ENCODE measurements at places on chromosomes 6 and 20.

GRCh38 chr6:169832247-169832948, 81.0 kb downstream of the ERMARD start:
- DNase-seq, result no peak

DNA sequence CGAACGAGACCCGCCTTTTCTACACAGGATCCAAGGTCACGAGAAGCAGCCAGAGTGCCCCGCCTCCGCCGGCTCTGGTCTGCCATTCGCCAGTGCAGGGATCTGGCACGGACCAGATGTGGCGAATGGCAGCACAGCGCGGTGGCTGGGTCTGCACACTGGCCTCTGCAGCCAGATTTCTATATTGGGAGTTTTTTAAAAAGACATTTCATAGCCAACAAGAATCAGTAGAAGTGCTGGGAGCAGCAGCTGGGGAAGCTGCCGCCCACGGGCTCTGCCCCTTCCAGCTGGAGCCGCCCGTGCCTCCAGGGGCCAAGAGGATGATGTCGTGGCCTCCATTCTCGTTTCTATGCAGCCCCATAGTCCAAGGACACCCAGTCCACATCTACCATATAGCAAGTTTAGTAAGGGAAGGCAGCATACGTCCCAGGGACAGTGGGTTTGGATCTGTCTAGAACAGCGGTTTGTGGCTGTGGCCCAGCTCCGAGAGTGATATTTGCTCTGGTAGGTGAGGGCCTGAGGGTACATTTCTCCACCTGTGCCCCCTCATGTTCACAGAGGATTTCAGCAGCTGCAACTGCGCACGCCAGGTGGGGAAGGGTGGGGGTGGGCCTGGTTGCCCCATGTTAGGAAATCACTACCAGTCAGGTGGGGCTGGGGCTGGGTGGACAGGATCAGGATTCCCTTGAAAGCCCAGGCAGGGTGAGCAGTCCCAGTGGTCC, 333.7 kb downstream of the ZFAND3 start:
- DNase-seq, result no peak

DNA sequence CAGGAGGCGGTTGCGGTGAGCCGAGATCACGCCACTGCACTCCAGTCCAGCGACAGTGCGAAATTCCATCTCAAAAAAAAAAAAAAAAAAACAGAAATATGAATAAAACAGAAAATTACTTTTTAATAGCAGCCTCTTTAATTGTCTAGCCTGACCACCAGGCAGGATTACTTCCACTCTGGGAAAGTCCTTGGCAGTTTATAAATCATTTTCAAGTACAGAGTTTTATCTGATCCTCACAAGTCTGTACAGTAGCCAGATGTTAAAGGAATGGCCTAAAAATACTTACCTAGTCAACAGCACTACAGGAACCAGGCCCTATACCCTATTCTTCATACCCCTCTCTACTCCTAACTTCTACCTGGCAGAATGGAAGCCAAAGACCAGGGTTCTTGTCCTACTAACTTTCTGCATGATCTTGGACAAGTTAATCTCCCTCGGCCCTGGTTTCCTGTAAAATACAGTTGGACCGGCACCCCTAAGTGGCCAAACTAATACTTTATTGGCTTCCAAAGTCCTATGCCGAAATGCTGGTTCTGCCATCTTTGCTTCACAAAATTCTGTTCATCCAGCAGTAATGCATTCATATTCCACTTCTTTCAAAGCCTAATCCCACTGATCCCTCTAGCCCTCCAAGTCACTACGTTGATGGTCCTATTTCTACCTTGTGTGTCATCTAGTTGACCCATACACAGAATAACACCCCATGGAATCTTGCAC, 1.9 kb downstream of the EIF2S2 start:
- DNase-seq, result no peak

DNA sequence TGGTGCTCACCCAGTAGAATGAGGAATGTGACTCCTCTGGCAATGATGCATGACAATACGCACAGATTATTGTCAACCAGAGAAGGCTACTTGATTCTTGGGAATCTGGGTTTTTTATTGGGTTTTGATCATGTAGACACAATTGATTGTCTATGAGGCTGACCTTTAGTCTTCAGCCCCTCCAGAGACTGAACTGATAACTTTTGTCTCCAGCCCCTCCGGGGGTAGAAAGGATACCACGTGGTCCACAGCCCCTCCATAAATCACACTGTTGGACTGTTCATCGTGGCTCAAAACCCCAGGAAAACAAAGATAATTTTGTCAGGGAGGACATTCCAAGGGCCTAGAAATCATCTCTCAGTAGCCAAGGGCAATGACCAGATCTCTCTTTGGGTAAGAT, 57.5 kb upstream of the ADGRF5 start:
- no peak for DNase-seq

DNA sequence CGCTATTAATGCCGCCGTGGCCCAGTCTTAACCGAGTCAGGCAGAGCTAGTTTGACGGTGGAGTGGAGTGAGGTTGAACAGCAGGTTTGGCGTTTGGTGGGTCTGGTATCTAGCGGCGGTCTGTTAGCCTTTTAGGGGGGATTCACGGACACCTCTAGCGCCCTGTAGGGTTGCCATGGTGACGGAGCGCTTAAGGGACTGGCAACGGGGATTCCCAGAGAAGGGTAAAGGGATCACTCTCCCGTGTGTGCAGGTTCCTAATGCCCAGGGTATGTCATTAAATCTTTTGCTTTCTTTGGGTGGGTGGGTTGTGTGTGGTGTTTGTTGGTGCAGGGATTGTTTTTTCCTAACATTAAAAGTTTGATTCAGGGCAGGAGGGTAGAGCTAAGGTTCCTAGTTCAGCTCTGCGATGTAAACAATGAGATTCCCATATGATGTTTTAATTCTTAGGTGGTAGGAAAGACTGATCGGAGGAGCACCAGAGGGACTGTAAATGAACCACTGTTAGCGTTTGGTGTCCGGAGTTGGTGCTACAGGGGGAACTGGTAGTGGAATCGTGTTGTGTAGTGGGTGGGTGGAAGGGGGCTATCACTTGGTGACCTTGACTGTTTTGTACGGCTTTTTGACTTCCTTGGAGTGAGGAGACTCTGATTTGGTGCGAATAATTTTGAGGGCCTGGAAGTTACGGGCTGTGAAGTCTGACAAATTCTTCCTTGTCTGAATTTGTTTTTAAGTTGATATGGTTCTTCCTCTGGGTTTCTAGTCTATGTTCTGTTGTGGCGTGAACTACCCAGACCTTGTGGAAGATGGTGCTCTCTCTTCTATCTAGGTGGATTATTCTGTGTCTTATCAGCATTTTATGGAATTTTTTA, 5.0 kb downstream of the BRD2 start:
- DNase-seq, result peak; percentile 62

- no peak for DNase-seq
Measured at GRCh38 chr20:62606551-62607201, 35.6 kb upstream of the SLCO4A1 start.

DNA sequence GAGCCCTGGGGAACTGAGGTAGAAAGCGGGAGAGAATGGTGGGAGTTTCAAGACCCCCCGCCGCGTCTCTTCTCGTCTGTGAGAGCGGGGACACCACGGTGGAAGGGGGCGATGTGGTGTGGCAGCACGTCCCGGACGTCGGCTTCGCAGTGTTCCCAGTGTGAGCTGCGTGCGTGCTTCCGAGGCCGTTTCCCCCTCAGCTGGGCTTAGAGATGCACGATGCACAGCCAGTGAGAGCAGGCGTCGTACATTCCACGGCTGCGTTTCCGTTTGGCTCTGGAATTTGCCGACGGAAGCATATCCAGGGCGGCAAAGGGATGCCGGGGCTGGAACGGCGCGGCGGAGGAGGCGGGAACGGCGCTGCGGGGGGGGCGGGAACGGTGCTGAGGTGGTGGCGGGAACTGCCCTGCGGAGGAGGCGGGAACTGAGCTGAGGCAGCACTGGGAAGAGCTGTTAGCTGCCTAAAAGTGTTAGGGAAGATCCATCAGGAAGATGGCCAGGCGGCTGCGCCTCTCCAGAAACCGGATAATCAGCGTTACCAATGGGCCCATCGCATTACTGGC, 37.7 kb downstream of the KIF25 start:
- no peak for DNase-seq

GRCh38 chr20:49615401-49616153, 47.6 kb upstream of the PTGIS start:
- no peak for DNase-seq

GRCh38 chr6:129859524-129859923, 1.6 kb downstream of the TMEM244 start:
- no peak for DNase-seq

DNA sequence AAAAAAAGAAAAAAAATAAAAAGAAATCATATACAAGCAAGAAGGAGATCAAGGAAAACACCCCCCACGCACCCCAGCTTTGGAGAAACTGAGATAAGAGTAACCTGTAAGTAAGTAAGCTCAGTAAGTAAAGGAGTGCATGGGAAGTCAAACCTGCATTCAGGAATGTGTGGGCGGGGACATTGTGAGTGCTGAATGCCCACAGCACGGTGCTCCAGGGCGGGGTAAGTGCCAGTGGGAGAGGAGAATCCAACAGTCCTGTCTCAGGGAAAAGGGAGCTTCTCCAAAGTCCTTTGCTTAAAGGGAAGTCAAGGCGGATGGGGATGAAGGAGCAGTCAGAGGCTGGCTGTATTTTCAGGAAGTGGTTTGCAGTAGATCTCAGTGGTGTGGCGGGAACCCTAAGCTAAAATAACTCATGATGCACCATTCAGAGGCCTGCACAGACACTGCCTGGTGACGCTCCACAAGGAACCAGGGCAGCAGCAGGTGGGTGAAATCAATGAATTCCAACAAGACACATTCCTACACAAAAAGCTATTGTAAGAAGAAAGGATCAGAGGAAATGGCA, 368.0 kb downstream of the QKI start:
- DNase-seq, result no peak

DNA sequence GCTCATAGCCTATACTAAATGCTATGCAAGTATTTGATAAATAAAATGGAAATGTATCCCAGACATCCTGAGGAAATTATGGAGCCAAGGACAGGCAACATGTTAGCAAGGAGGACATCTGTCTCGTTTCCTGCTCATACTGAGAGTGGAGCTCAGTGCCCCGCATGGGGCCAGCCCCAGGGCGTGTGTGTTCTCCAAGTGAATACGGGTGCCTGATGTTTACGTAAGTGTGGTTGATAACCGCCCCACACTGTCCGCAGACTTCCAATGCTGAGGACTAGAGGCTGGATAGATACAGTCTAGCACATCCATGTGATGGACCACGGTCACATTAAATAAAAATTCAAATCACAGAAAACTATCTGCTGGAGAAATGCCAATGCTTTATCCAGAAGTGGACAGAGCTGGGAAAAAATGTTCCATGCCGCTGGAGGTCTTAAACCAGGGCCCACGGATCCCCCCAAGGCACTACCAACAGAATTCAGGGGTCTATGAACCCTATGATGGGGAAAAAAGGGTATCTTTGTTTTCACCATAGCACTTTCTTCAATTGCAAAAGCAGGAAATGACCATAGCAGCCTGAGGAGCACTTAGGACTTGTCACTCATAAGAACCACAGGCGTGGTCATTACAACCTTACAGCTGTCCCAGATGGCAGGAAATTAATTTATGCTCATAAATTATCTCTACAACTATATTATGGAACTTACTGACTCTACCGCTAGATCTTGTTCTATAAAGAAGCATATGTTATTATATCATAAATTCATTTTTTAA, 24.9 kb downstream of the TGM2 start:
- DNase-seq, result no peak

DNA sequence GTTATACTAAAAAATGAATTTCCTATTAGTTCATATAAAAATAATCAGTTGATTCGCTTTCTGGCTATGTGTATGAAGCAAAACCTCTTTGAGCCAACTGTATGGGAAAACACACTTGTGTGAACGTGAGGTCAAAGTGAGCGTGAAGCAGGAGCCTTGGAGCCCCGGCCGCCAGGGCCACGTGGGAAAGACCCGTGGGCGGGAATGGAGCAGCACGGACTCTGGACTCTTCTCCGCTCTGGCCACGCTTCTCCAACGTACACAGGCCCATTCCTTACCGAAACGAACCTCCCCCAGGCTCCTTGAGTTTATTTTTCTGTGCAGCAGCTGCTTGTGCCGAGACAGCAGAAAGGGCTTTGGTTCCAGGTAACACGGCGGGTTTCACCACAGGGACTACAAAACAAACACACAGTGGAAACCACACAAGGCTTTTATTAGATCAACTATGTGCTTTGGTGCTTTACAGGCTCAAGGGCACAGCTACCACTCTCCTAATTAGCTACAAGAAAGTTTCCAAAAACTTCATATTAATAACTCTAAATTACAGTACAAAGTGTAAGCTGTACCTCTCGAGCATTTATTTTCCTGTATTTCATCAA, 62.7 kb downstream of the TAF4 start:
- DNase-seq, result no peak

DNA sequence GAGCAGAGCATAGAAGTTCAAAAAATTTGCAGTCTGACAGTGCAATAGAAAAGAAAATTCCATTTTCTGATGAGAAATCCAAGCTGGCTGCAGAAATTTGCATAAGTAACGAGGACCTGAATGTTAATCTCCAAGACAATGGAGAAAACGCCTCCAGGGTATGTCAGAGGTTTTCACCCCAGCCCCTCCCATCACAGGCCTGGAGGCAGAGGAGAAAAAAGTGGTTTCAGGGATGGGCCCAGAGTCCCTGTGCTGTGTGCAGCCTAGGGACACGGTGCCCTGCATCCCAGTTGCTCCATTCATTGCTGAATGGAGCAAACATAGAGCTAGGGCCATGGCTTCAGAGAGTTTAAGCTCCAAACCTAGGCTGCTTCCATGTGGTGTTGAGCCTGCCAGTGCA, 327.9 kb upstream of the KHDRBS2 start:
- no peak for DNase-seq

GRCh38 chr6:40355532-40355931, 231.6 kb downstream of the LRFN2 start:
- no peak for DNase-seq

- no peak for DNase-seq
Measured at GRCh38 chr20:61251529-61252393, at the start of gene CDH4. Gene CDH4 (plus strand): TSS chr20:61252261.

GRCh38 chr20:20665606-20666332, 46.7 kb downstream of the RALGAPA2 start:
- DNase-seq, result no peak

DNA sequence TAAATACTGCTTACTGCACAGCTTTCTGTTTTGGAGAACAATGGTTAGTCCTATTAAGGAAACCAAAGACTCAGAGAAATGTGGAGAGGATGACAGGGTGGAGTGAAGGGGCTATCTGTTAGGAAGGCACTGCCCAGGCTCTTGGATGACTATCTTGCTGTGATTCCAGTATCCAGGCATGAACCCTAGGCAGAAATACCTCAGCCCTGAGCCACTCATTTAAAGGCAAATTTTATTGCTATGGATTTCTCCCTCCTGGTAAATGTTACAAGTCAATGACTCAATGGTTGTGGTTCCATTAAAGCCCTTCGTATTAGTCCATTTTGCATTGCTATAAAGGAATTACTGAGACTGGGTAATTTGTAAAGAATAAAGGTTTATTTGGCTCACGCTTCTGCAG, 25.9 kb downstream of the ADGRF4 start:
- DNase-seq, result no peak

All from CD4-positive, alpha-beta T cell treated with Interleukin-15 for 4 hours (primary cell).